ENCODE measurements at places on chromosomes 7 and 10.

GRCh38 chr10:630581-631073 lies 58.8 kb downstream of the DIP2C start:
- DNase-seq, result no peak

- peak; percentile 95 for DNase-seq
These were observed 750.7 kb downstream of the MAGI2 start for GRCh38 chr7:78702770-78703169.

DNA sequence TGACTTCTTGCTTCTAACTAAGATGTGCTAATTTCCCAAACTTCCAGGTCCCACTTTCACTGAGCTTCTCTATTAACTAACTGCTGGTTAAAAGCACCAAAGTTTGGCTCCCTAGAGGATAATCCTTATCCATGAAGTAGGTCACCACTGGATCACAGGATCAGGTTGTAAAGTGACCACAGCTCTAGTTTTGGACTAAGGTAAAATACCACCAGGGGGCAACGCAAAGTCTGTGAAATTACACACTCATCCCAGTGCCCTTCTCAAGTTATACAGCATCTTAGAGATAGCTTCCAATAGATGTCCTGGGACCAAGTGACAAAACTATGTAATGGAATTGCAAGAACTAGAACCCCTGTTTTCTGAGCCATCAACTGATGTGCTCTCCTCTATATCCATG lies 116.4 kb upstream of the ASAH2 start:
- DNase-seq, result no peak

GRCh38 chr7:29193316-29194205 lies 1.0 kb upstream of the CHN2 start:
- DNase-seq, result no peak

GRCh38 chr10:5089865-5090264 lies 4.3 kb upstream of the AKR1C3 start:
- no peak for DNase-seq

DNA sequence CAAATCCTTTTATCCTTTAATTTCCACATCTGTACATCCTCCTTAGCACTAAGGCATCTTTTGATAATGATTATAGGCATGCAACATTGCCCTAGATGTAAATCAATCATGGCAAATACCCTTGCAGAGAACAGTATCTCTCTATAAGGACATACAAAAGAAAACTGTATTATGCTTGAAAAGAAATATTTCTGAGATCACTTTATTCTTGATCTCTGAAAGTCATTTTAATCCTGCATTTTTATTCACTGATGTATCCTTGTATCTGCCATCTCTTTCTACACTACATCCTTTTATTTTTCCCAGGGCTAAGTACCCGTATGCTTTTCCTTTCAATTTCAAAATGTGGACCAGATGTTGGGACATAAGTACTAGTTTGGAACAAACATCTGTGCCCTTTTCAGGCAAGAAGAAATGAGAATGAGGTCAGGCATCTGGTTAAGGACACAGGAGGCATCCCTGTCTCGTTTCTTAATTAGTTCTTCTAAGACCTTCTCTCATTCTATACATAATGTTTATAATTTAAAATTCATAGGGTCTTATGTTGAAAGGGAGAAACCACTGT lies 338.6 kb downstream of the CNTNAP2 start:
- no peak for DNase-seq

GRCh38 chr7:83085299-83085698 lies 77.4 kb downstream of the PCLO start:
- DNase-seq, result no peak

DNA sequence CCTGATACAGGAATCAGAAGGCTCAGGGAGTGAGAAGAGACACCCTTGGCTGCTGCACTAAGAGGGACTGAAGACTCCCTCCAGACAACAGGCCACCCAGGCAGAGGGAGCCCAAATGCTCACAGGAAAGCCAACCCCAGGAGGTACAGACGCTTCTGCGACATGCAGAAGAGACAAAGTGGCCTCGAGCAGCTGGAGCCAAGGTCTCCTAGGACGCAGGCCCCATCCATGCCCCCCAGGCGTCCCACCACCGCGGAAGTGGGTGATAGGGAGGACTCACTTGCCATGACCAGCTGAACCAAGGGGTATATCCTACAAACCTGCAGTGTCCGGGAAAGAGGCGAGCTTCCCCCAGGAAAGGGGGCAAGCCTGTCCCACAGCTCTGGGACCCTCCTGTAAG lies 56.9 kb downstream of the CTBP2 start:
- DNase-seq, result no peak

DNA sequence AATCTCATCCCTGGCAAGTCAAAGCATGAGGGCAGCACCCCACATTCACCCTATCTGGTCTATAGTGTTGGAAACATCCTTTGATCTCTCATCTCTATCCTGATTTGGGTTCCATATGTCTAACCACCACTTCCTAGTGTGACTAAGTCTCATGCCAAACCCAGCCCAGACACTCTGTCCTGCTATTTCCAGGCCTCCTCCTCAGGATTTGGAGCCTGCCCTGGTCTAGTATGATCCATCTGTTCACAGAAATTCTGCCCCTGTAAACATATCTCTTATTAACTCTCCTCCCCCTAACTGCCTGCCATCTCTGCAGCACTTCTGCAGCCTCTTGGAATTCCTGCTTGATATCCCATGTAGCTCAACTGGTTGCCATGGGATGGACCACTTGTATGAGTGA lies 320.9 kb upstream of the IMMP2L start:
- no peak for DNase-seq

GRCh38 chr10:83522881-83523386 lies 616.4 kb upstream of the GHITM start:
- peak; percentile 4 for DNase-seq

GRCh38 chr7:55121249-55121648 lies 102.4 kb downstream of the EGFR start:
- DNase-seq, result no peak

DNA sequence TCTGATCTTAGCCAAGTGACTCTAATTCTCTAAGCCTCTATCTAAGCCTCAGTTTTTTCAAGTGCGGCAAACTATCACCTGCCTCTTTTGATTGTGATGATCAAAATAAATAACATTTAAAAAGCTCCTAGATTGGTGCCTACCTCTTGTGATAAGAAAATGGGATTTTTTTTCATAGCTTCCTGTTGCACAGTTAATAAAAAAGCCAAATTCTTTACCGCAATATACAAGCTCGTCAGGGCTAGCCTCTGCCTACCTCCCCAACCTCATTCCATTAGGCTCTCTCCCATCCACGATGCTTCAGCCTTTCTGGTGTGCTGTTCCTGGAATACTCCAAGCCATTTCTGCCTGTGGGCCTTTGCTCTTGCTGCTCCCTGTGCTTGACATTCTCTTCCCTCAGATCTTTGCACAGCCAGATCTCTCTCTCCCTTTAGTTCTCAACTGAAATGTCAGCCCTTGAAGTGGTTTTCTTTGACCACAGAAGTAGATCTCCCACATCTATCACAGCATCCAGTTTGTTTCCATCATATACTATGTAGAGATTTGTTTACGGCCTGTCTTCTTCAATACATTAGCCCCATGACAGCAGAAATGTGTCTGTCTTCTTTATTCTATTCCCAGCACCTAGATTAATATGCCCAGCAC lies 48.8 kb downstream of the SFR1 start:
- no peak for DNase-seq

DNA sequence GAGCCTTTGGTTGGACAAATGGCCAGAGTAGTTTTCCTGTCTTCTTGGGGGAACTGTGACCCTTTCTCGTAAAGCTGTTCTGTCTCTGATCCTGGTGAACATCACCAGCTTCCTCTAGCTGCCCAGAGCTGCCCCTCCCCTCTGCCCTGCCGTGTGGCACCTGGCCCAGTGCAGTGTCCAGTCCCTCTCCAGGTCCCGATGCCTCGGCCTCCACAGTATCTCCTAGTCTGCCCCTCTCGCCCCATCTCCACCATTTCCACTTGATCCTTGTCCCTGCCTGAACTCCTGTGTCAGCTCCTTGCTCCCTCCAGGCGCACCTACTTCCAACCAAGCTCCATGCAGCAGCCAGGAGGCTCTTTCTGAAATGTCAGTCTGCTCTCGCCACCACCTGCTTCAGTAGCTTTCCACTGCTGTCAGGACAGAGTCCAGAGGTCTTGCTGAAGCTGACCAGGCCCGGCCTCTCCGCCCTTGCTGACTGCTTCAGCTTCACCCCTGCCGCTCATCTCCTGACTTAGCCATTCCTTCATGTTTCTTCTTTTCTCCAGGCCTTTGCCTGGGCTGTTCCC lies 133.6 kb downstream of the GRK5 start:
- no peak for DNase-seq

DNA sequence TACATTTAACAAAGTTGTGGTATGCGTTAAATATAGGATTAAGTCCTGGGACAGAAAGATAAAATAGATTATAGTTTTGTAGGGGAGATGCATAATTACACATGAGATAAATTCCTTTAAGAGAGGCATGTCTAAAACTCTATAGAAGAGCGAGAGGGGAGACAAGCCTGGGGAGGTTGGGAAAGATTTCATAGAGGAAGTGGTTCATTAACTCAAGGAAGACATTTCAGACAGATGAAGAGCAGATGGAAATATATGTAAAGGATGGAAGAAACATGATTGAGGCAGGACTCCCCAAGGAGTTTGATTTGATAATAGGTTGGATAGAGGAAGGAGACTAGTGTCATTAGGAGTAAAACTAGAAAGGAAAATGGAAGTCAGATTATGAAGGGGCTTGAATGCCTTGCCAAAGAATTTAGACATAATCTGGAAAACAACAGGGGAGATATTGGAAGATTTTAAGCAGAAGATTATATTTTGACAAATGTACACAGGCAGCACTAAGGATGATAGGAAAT lies 96.1 kb downstream of the PHTF2 start:
- no peak for DNase-seq

All from AG04449 (cell line).